ENCODE measurements at places on chromosomes 12 and 14. TPM values are rescaled to one million over a fixed set of nuclear protein-coding genes. Genes with fewer than 3 reads are reported as not detected.

Gene TMPRSS12
- not detected for total RNA-seq

Gene BCAT1
- total RNA-seq = 17.6 TPM

Gene AMIGO2
- total RNA-seq = 12.4 TPM

Gene RASSF8
- 0.29 TPM for total RNA-seq

Gene SLC38A4
- not detected for total RNA-seq

Gene POP5
- total RNA-seq = 55.7 TPM

Gene FOXA1
- 0.19 TPM for total RNA-seq

Gene MGP
- not detected for total RNA-seq
